Stimulated activated CD8-positive, alpha-beta memory T cell treated with anti-CD3 and anti-CD28 coated beads, Interleukin-7, amount 100 ng/mL, for 1 hour (primary cell): ENCODE measurements at places on chromosomes 5 and 9.

DNA sequence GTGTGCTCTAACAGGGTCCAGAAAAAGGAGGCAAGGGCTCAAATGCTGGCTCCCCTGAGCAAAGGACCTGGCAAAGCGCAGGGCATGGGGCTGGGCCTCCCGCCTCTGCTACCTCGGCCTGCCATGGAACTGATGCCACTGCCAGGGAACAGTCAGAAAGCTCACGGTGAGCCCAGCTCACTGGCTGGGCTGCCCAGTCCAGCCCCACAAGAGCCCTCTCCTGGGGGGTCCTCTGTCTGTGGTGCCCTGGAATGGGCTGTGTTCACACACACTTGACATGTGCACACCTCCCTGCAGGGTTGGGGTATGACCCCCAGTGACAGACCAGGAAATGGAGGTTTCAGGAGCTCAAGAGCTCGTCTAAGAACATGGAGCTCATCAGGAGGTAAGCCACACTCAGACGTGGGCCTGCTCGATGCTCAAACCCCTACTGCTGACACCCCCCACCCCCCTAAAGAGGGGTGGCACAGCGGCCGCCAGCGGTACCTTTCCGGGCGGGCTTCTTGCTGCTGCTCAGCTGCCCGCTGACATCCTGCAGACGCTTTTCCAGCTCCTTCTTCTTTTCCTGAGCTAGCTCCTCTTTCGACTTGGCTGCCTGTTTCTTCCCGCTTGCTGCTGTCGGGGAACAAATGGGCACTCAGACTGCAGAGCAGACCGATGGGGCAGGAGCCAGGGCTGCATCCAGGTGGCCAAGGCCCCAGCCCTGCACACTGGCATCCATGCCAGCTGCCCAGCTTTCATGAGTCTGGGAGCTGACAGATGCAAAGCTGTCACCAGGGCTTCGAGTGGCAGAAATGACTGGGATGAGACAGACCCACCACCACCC, 9.1 kb downstream of the BRD3OS start:
- DNase-seq, result no peak

GRCh38 chr5:134845335-134845851, 375 bp upstream of the C5orf24 start:
- no peak for DNase-seq

- DNase-seq, result no peak
Observed at GRCh38 chr9:114954956-114955582, 24.7 kb upstream of the TNFSF8 start.

DNA sequence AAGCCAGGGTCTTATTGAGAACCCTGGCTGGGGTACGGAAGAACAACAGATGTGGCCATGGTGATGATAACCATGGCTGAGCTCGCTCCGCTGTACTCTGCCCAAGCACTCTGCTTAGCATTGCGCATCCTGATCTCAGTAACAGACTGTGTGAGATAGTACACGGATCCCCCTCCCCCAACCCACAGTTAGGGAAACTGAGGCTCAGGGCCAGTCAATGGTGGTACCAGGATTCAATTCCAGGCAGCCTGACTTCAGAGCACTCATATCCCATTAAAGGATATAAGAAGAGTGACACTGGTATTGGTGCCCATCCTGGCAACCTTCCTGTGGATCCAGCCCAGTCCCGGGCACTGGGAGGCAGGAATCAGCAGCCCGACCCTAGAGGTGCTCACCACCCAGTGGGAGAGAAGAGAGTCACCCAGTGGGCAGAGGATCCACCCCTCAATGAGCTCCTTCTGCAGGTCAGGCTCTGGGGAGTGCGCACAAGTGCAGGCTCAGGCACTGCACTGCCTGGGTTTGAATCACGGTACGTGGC, 26.5 kb upstream of the KIF12 start:
- no peak for DNase-seq

DNA sequence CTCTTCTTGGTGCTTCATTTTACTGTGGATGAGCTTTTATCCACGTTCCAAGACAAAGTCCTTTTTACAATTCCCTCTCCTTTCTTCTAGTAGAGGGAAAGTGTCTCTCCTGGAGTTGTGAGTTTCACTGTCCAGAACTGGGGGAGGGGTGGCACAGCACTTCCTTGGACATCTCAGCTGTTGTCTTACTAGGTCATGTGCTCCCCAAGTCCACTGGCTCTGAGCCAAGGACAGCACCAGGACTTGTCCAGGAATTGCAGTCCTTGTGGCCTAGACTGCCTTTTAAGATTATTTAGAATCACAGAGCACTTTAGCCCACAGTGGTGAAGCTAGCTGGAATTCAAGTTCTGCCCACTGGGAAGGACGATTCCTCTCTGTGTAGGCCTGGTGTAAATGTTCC, 700.2 kb upstream of the PTPRD start:
- DNase-seq, result no peak

GRCh38 chr5:12214267-12215015, 310.2 kb upstream of the CTNND2 start:
- DNase-seq, result no peak

DNA sequence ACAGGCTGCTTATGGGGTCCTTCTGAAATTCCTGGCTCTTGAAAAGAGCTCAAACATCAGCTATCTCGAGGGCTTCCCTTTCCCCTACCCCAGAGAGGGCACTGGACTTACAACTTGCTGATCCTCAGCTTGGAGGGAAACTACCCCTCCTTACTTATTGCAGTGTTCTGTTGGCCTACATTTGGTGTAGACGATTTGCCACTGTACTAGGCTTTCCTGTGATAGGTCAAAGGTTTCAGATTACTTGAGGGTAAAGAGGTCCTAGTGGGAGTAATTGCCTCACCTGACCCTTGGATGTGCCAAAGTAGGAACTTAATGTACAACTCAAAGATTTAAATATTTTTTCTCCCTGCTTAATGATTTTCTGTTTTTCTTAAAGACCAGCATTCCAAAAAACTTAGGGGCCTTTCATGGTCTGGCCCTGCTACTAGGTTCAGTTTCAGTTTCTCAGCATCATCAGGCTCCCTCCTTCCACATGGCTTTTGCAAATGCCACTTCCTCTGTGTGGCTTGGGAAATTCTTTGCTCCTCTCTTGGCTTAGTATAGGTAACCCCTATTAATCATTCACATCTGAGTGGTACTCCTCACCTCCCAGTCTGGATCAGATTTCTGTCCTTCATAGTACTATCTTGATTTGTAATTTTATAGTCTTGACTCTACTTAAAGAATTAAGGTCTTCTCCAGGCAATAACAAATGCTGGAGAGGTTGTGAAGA, 32.4 kb downstream of the CYSTM1 start:
- no peak for DNase-seq

GRCh38 chr9:114619191-114619761, 8.2 kb downstream of the TMEM268 start:
- DNase-seq, result no peak

GRCh38 chr9:96663506-96664120, 8.5 kb upstream of the PRXL2C start:
- DNase-seq, result no peak

DNA sequence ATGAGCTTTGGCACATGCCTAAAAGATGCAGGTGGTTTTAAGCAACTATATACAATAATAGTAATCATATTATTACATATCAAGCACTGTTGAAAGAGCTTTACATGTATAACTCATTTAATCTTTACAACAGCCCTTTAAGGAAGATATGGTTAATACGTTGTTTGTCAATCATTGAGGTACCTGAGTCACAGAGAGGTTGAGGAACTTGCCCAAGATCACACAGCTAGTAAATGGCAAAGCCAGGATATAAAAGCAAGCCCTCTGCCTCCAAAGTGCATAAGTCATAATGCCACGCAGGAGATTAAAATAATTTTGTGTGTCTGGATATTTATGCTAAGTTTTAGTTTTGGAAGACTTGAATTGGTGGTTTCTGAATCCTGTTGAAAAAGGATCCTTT, 90.2 kb downstream of the DAPK1 start:
- no peak for DNase-seq

GRCh38 chr9:72334658-72335337, 30.2 kb downstream of the ZFAND5 start:
- no peak for DNase-seq

DNA sequence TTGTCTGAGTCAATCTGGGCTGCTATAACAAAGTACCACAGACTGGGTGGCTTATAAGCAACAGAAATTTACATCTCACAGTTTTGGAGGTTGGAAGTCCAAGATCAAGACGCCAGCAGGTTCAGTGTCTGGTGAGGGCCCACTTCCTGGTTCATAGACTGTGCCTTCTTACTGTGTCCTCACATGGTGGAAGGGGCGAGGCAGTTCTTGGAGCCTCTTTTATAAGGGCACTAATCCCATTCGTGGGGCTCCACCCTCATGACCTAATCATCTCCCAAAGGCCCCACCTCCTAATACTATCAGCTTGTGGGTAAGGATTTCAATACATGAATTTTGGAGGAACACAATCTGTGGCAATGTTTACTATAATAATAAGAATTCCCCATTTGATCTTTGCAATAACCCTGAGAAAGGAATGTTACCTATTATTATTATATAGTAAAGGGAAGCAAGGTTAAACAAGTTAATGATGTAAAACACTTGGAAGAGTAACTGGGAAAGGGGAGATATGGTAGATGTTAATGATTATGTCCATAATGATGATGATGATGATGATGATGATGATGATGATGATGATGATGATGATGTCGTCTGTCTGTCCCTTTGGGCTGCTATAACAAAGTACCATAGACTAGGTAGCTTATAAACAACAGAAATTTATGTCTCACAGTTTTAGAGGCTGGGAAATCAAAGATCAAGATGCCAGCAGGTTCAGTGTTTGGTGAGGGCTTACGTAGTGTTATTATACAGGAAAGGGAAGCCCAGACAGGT, 40.8 kb downstream of the WHRN start:
- DNase-seq, result no peak

GRCh38 chr9:136306211-136307208, 2.6 kb upstream of the CCDC187 start:
- DNase-seq, result no peak

GRCh38 chr5:160555971-160556631, 134.4 kb downstream of the PTTG1 start:
- no peak for DNase-seq

DNA sequence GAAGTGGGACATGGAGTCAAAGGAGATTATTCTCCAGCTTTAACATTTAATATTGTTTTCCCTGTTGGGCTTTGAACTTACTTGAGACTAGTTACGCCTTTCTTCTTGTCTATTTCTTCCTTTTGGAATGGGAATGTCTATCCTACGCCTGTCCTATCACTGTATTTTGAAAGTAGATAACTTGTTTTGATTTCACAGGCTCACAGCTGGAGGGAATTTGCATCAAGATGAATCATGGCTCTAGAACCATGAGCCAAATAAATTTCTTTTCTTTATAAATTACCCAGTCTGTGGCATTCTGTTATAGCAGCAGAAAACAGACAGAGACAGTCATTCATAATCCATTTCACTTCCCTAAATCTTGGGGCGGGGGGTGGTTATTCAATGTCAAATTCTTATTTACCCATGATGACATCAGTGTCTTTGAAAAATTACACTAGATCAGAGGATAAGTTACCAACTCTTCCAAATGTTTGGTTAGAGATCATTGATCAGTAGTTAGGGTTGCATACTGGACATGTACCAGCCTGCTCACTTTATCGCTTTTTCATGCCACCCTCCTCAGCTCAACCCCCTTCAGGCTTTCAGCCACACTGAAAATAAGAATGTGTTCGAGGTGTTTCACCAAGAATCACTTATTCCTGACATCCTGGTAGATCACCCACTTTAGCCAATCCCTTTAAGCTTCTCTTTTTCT, 419.6 kb upstream of the PIK3R1 start:
- no peak for DNase-seq

DNA sequence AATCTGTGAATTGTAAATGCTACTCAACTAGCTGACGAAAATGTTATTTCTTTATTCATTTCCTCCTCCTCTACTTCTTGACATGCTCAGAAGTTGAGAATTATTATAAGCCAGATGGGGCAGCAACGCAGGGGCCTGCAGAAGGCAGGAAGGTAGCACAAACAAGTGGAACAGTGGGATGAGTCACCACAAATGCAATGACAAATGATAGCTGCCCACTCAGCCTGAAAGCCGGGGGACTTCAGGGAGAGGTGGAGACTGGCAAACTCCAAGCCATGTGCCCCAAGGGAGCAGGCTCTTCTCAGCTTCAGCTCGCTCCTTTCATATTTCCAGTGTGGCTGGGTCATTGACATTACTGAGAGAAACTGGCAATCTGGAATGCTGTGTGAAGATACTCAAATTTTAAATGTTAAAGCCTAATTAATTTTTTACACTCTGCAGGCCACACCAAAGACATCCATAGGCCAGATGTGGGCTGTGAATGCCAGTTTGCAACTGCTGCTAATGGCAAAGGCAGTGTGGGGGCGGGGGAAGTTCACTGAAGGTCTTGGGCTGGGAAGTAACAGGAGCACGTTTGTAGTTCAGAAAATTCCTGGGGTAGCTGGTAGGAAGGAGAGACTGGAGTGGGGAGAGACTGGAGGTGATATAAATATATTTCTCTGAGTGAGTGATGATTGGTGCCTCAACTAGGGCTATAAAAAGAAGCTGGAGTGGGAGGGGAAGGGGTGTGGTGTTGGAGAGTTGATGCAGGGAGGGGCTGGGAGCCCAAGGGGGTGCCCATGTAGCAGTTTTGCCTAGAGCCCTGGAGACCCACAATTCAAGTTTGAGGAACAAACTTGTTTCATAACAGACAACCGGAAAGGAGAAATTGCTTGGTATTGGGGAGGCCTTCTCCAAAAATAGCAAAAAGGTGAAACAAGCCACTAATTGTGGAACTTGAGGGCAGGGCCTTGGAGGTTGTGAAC, 20.8 kb upstream of the ADRB2 start:
- DNase-seq, result no peak

DNA sequence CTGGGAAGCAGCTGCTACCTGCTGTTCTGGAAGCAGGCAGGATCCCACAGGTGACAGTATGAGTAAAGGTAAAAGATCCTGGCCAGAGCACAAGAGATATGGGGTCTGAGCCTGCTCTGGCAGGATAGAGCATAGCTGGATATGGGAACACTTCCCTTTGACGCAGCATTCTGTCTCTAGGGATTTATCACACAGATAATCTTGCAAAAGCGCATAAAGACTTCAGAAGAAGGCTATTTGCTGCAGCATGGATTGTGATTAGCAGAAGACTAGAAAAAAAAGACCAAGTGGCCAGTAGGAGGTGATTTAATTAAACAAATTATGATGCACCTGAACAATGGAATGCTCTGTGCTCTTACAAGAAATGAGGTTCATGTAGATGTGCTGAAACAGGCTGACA, 52.4 kb upstream of the PWWP2A start:
- DNase-seq, result no peak

GRCh38 chr9:15295761-15296405, 11.1 kb downstream of the TTC39B start:
- no peak for DNase-seq

GRCh38 chr5:170563824-170564567, 60.2 kb downstream of the KCNIP1 start:
- DNase-seq, result no peak
